ENCODE measurements at places on chromosomes 5 and 9.

DNA sequence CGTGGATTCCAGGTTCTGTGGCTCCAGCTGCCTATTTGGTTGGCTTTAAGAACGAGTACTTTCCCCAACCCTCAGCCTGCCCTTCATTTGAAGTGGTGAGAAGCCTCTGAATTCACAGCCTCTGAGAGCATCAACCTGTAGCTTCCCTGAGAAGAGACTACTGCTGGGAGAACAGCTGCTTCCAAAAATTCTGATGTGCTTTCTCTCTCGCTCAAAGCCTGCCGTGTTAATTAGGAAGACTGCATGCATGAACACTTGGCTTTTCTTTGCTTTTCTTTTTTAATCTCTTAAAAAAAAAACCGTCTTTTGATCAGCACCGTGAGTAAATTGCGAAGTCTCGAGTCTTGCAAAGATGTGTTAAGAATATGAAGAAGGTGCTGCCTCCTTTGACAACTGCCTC lies 153.4 kb upstream of the MAP1B start:
- DNase-seq = no peak

DNA sequence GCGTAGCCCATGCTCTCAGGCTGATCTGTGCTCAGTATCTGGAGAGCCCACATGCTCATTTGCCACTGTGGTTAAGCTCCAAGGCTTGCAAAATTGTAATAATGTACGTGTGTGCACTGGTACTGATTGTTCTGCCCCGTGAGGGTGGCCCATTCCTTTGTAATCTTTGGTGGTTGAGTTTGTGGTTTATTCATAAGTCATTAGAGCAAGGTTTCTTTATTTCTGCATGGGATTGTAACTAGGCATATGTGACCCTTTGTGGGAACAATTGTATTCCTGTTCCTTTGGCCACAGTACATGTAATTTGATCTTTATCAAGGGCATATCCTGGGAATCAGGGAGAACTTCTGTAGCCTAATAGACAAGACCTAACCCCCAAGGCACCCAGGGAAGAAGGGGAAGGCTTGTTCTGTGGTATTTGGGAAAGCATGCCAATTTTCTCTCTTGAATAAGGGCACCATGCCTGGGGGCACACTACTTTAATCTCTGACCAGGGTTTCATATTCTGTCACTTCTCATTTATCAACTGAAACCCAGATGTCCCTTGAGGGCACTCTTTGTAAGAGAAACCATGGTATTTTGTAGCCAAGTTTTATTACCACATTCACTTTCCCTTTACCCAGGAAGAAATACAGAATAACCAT lies 74.6 kb downstream of the NPR3 start:
- no peak for DNase-seq

DNA sequence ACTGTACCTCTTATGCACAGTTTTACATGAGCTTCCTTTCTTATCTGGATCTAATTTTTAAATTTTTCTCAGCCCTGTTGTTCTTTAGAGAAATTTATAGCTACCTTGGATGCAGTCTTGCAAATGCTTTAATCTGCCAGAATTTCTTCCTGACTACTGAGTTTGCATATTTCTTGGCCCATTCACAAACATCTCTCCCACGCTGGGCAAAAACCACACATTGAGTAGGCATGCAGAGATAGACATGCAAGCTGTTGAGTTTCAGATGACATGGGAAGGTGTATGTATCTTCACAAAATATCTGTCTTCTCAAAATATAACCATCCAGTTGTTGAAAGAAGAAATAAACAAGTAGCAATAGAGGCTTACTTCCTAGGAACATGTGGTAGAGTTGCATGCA lies 101.2 kb downstream of the PARP8 start:
- no peak for DNase-seq

DNA sequence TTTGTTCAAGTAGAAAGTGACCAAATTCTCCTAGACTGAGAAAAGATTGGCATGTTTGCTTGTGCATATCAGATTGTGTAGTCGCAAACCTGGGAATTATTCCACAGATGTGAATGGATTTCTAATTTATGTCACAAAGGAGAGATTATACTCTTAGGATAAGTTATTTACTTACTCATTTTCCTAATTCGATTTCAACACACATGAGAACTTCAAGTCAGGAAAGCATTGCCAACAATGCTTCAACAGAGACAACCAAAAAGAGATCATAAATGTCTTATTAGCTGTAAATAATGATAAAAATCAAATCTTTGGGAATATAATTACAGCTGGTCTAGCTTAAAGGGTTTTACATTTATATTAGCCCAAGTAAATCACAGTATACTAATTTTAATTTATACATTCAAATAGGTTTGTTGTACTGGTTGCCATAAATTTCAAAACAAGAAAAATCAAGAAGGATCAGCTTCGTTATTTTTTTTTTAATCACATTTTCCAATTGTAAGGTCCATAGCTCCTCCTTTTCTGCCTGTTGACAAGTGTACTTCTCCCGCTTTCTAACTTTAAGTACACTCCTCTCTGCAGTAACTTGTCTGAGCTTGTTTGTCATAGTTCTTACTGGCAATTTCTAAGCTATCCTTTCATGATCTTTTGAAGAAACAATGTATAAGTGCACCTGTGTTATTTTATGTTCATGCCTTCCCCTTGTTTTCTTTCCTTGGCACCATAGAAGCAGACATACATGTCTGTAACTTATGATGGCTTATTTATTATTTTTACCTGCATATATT lies 246.6 kb downstream of the DEPDC1B start:
- no peak for DNase-seq

DNA sequence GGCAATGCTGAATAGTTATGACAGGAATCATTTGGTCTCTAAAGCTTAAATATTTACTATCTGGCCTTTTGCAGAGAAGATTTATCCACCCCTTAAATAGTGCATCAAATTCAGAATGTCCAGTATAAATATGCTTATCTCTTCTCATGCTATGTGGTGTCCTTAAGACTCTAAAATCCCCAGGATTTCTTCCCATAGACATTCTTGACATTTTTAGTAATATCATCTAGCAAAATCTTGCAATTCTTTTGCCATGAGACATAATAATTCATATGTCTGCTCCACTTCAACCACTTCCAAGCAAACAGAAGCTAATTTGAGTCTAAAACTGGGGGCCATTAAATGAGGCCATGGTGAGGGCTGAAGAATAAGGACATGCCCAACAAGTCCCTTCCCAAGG lies 1923.4 kb upstream of the CDH9 start:
- no peak for DNase-seq

GRCh38 chr9:127503947-127504886 lies 52.9 kb downstream of the LRSAM1 start:
- DNase-seq = peak; percentile 81

GRCh38 chr5:143065185-143065965 lies 295.2 kb downstream of the ARHGAP26 start:
- DNase-seq = no peak

DNA sequence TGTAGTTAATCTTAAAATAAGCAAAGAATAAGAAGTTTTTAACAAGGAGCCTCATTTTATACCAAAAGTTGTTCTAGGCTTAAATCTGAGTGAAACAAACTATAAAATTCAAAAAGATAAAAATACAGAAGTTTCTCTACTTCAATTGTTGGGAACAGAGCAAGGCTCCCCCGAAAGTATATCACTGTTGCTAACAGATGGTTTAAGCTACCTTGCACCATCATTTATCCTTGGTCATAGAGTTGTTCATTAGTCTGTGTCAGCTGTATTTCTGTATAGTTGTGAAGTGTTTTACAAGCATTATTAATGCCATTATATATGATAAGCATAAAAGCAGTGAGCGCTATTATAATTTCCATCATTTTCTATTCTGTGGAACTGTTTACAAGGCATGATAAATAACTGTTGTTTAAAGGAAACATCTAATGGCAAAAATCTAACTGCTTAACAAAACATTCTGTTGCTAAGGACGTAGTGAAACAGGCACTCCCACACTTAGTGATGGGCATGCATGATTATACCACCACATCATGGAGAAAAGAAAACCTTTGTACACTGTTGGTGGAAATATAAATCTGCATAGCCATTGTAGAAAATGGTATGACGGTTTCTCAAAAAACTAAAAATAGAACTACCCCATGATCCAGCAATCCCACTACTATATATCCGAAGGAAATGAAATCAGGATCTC lies 23.3 kb upstream of the ACO1 start:
- no peak for DNase-seq

DNA sequence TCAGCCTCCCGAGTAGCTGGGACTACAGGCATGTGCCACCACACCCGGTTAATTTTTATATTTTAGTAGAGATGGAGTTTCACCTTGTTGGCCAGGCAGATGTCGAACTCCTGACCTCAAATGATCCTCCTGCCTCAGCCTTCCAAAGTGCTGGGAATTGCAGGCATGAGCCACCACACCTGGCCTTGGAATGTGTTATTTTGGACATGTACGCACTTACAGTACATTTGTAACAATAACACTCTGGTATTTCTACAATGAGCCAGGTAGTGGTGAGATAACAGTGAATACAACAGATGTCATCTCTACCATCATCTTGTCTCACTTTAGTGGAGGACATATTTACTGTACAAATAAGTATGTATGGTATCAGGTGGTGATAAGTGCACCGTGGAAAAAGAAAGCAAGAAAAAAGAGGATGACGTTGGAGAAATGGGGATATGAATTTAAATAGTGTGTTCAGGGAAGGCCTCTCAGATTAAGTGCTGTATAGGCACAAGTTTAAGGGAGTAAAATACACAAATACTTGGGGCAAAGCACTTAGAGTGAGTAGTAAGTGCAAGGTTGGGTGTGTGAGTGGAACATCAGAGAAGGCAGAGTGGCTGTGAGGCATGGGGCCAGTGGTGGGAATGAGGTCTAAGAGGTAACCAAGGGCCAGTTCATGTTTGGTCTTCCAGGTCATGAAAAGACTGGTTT lies 100.1 kb downstream of the CDC42SE2 start:
- DNase-seq = no peak

DNA sequence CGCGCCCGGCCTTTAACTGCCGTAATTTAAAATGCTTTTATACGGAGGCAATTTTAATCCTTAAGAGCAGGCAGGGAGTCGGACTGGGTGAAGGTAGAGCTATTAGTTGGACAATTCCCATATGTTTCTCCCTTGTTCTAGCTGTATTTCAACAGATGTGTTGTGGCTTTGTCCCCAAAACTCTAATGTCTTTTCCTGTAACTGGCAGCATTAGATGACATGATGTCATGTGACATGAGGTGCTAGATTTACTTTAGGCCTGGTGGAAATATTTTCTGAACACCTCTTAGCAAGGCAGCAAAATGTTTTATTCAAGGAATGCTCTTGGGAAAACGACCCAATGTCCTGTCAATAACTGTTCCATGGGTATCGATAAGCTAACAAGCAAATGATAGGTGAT lies 8.5 kb downstream of the MYO10 start:
- DNase-seq = no peak

DNA sequence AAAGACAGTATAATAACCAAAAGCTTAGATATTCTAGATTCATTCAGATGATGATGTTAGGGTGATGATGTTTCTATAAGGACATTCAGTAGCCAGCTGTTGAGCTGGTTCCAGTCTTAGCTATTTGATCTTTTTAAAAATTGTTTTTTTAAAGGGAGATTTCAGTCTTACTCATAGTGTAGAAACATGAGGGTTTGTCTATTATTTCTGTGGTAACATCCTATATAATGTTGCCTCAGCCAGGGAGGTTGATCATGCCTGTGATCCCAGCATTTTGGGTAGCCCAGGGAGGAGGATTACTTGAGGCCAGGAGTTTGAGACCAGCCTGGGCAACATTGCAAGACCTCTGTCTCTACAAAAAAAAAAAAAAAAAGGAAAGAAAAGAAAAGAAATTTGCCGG lies 167.8 kb downstream of the DOCK2 start:
- no peak for DNase-seq

GRCh38 chr5:84080908-84081307 lies 303.8 kb downstream of the EDIL3 start:
- no peak for DNase-seq

GRCh38 chr5:40869384-40869783 lies 28.2 kb downstream of the CARD6 start:
- DNase-seq = no peak

DNA sequence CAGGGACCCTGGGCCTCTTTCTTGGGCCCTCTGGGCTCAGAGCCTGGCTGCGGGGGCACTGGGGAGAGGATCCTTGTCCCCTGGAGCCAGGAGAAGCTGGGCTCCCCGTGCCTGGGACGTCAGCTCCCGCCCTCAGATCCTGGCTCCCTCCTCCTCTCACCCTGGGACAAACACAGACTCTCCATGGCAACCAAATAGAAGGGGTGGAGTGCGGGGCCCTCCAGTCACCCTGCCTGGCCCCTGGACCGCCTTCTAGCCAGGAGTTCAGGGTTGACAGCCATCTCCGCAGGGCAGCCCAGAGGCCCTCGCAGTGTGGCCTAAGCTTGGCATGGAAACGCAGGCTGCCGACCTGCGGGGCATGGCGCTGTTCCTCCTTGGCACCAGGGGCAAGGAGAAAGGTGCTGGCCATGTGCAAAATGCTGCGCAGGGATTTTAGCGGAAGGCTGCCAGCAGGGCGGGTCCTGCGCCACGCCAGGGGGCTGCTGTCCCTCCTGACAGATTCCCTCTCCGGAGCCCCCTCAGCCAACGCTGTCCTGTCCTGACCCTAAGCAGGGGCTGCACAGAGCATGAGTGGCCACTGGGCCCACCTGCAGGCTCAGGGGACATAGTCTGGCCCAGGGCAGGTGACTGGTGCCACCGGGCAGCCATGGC lies 1.0 kb downstream of the ZDHHC11 start:
- no peak for DNase-seq

DNA sequence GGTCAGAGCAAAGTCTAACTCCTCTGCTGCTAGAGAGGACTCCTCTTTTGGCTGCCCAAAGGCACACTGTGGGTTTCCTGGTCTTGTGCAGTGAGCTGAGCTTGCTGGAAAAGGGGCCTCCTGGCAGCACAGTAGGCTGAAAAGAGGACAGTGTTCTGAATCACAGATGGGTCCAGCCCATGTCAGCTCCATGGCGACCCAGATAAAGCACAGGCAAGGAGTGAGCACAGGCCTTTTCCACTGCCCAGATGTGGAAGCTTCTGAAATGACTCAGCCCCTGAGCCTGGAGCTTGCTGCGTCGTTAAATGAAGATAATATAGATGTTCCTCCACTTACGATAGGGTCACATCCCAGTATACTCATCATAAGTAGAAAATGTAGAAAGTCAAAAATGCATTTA lies 8.1 kb downstream of the CCDC180 start:
- no peak for DNase-seq

GRCh38 chr9:138011951-138012500 lies 134.4 kb downstream of the CACNA1B start:
- DNase-seq = no peak

DNA sequence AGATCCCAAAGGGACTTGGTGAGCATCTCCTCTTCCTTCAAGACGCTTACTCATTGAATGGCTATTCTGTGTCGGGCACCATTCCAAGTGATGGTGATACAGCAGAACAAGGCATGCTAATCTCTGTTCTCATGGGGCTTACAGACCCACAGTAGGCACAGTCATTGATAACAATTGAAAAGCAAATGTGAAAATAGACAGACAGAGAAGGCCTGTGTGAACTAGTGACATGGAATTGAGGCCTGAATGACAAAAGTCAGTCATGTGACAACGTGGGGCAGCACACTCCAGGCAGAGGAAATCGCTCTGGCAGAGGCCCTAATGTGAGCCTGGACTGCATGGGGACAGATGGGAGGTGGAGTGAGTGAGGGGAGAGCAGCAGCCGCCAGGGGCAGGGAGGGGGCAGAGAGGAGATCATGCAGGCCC lies 70.7 kb upstream of the CPLX2 start:
- no peak for DNase-seq

GRCh38 chr5:178209334-178210072 lies 5.2 kb downstream of the HNRNPAB start:
- no peak for DNase-seq

GRCh38 chr5:57482671-57483106 lies at the start of gene ACTBL2:
Gene ACTBL2, minus strand, starts transcription at chr5:57482811. Its CDS starts 104 bp downstream, at chr5:57482707.
- no peak for DNase-seq

Data from activated CD4-positive, alpha-beta T cell treated with anti-CD3 and anti-CD28 coated beads, Interleukin-2, amount 50 U/mL, for 1 hour (primary cell).